ENCODE measurements at places on chromosomes 4 and X.

DNA sequence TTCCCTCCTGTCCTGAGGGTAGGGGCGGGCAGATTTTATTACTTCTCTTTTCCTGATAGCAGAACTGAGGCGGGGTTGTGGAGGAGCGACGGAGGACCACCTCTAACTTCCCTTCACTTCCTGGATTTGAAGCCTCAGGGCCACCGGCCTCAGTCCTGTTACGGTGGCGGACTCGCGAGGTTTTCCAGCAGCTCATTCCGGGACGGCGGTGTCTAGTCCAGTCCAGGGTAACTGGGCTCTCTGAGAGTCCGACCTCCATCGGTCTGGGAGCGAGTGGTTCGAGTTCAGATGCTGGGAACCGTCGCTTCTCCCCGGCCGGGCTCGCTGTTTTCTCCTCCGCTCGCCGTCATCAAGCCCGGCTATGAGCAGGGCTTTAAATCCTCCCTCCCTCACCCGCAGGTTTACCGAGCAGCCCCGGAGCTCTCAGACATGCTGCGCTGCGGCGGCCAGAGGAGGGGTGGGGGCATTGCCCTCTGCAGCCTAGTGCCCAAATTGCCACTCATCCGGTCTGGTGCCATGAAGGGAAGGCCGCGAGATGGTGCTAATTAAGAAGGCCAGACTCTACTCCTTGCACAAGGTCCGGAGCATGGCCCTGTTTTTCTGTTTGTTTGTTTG, 23.3 kb downstream of the HAND2 start:
- no peak for DNase-seq

- DNase-seq: no peak
Observed at GRCh38 chr4:94911106-94911505, 153.4 kb downstream of the BMPR1B start.

GRCh38 chrX:39782276-39782675, 315.5 kb downstream of the BCOR start:
- no peak for DNase-seq

DNA sequence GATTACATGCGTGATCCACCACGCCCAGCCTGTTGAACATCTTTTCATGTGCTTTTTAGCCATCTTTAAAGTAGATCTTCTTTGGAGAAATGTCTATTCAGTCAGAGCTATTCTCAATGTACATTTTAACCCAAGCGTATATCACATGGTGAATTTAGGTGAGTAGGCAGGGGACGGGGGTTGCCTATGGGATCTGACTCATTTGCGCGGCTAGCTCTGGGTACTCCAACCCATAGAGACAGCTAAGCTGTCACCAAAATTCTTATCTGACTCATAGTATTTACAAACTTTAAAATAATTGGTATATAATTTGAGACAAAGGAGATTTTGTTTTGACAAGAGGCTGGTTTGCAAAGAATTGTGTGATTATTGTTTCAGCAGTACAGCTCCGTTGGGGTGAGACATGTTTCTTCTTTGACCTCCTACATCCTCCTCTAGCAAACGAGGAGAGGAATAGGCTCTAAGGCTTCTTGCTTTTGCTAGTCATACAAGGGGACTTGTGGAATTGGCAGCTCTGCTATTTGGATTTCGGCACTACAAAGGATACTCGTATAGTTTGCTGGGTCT, 12.0 kb downstream of the NSDHL start:
- DNase-seq: no peak

- no peak for DNase-seq
Observed at GRCh38 chr4:82562564-82562854, 721 bp upstream of the TMEM150C start.

DNA sequence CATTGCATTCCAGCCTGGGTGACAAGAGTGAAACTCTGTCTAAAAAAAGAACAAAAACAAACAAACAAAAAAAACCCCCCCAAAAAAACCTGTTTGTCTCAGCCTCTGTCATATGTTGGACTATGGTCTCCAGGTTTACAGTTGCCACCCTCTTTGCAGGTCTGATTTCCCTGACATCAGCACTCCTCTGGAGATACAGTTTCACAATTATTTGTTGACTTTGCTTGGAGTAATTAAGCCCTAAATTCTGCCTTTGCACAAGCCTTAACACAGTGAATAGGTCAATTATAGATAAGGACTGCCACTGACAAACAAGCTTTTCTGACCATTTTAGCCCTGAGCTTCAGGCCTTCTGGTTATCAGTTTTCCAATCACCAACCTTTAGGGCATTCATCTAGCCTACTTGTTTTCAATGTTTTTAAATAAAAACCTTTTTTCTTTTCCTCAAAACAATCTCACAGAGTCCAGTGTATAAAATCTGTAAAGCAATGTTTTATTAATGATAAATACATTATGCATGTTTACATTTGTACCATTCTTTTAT, 20.4 kb upstream of the MAPK10 start:
- DNase-seq: no peak

- DNase-seq: no peak
Observed at GRCh38 chrX:137305404-137305803, 260.5 kb upstream of the ZIC3 start.

DNA sequence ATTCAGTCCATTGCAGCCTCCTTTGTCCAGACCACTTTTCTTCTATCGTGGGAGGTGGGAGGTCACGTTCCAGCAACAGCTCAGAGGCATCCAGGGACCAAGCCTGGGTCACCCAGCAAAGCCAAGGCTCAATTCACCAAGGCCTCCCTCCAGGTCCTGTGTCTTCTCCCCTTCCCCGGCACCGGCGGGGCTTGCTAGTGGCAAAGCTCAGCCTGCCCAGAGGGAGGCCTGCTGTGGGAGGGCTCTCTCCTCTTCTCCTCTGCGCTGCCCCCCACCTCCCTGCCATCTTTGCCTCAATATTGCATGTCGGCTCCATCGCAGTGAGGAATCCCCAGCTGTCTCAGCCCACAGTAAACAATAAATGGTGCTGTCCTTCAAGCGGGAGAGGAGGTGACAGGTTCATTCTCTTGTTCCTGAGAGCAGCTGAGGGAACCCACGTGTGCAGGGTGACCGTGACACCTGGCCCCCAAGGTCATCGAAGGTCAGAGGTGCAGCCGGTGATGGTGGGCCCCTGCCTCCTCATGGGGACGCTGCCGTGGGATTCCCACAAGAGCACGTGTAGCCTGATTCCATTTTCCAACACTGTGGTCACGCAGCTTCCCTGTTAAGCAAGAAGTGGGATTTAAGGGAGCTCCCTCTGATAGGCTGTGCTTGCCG, 111.5 kb upstream of the PSAPL1 start:
- DNase-seq: no peak

- DNase-seq: no peak
Observed at GRCh38 chr4:168304744-168305459, 13.7 kb downstream of the DDX60 start.

GRCh38 chr4:184392748-184393559, 81.4 kb downstream of the IRF2 start:
- no peak for DNase-seq

- DNase-seq: no peak
Observed at GRCh38 chr4:22003878-22004277, 55.3 kb upstream of the KCNIP4 start.

GRCh38 chr4:17584521-17585213, 7.7 kb downstream of the LAP3 start:
- no peak for DNase-seq

DNA sequence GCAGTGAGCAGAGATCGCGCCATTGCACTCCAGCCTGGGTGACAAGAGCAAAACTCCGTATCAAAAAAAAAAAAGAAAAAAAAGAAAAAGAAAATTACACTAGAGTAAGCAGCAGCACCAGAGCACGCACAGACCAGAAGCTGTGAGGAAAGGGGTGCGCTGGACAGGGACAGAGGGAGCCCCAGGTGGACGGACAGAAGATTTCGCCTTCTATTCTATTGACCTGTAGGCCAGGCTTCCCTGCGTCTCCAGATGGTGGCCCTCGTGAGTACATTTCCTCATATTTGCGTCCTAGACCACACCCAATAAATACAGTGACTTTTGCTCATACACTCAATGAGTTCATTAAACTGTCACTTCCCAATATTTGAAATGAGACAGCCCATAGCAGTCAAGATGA, 19.1 kb downstream of the MTNR1A start:
- DNase-seq: no peak

GRCh38 chr4:69860521-69861298, 765 bp upstream of the SULT1E1 start:
- no peak for DNase-seq

DNA sequence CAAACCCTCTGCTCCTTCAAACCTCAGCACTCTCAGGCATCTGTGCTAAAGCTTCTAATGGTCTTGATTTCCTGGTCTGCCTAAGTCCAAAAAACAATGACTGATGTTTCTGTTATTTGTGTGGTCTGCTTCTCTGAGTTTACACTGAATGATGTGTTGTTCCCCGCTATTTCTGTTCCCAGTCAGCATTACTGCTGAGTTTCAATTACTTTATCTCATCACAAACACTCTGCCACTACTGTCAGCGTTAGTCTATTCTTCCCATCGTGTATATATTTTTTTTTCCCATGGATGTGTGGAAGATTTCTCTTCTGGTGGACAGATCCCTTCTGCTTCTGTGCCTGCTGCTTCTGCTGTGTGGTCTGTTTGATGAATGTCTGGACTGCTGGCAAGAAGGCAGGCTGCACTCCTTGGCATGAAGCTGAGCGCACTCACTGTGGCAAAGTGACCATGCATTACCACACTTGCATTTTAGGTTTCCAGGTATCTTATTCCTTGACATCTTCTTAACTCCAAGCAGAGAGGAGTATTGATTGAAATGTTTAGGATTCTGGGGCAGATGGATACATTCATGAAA, 106.9 kb upstream of the PAQR3 start:
- no peak for DNase-seq

DNA sequence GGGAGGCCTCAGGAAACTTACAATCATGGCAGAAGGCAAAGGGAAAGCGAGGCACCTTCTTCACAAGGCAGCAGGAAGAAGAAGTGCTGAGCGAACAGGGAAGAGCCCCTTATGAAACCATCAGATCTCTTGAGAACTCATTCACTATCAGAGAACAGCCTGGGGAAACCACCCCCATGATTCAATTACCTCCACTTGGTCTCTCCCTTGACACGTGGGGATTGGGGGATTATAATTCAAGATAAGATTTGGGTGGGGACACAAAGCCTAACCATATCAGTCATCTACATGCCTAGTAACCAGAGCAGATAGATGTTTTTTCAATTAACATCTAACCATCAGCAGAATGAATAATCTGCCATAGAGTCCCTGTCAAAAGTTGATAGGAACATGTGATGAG, 30.4 kb downstream of the FAM13A start:
- no peak for DNase-seq

GRCh38 chr4:148961526-148961925, 519.3 kb upstream of the NR3C2 start:
- DNase-seq: no peak

- DNase-seq: no peak
Observed at GRCh38 chrX:40952855-40953254, 132.4 kb upstream of the USP9X start.

GRCh38 chr4:165556383-165556782, 177.6 kb downstream of the CPE start:
- DNase-seq: no peak

DNA sequence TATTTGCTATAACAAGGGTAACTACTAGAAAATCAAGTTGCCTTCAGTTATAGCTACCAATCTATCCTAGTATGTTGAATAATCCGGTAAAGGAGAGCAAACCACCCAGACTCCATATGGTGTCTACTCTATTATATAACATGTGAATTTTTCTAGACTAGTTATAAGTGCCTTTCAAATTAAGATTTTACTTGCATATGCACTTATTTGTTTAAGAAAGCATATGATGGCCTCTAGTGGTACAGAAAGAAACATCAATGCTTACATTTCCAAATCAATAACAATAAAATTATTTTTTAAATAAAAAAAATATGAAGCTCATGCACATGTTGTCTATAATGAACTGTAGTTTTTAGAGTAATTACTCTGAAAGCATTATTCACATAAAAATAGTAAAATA, 1516.4 kb upstream of the PABPC4L start:
- DNase-seq: no peak

DNA sequence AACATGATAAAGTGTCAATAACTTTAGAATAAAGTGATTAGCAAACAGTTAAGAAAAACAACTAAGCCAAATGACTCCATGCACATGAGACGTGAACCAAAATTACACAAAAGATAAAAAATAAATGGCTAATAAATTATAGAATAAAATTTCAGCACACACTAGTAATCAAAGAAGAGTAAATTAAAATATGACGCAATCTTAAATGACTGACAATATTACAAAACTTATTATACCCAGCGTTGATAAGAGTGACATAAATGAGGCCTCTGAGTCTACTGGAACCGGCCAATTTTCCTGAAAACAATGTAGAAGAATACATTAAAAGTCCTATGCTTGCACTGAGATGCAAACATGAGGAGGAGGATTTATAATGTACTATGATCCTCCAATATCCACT, 187.4 kb downstream of the DHX15 start:
- no peak for DNase-seq

DNA sequence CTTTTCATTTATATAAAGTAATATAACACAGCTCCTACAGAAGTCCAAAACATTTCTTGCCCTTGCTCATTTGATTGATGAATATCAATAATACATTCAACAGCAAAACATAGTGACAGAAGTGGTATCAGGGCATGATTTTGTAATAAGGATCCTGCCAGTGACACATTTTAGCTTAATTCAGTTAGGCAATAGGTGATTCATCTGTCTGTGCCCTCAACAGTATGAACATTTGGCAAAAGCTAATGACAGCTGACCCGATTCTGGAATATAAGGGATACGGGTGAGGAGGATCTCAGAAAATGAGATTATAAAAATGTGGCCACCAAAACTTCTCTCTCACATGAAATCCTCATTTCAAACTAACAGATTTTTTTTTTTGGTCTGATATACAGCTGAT, 294.0 kb downstream of the CAMK2D start:
- DNase-seq: peak; percentile 29

DNA sequence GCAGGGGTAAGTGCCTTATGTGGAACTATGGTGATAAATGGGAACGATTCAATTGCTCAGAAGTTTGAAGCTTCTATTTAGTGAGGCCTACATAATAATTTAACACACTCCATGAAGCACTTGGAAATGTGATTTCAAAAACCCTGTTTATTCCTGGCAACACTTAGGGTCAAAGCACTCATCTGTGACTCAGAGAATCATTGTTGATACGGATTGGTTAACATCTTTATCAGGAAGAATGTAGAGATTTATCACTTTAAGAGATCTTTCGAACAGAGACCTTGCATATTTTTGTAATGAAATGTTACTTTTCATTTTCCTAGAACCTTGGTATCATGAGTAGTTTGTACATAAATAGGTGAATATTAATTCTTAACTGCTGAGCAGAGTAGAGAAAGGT, 269.1 kb upstream of the SLIT2 start:
- DNase-seq: no peak

DNA sequence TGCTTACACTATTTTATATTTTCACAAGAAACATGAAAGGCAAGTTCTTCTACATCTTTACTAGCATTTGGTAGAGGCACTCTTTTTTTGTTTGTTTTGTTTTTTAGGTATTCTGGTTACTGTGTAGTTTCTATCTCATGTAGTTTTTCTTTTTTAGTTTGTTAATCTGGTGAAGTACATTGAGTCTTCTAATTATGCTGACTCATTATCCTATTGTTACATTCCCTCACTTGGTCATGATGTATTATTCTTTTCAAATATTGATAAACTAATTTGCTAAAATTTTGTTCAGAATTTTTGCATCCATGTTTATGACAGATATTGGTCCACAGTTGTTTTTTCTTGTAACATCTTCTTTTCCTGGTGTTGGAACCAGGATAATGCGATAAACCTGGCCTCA, 4.7 kb downstream of the GK2 start:
- DNase-seq: no peak

All from cerebellar nuclear complex (tissue), 1 donor.